Midbrain (tissue), 1 donor: ENCODE measurements at places on chromosomes 3 and 15.

DNA sequence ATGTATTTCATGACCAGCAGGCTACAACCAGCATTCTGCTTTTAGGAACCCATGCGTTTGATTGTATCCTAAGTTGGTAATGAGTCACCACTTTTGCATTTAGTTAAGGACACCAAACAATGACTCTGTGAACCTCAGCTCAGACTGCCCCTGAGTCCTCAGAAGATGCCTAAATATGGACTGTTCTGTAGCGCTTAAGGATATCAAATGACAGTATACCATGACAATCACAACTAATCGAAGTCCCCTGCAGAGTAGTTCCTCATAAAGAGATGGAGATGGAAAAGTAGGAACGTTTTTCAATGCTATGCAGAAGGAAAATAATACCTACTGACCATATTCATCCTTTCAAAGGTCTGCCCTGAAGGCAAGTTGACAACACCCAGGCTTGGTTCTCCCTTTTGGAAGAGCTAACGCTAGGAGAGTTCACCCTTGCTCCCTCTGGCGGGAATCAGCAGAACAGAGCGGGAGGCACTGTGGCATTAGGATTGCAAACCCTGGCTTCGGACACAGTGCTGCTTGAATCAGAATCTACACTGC is 508.6 kb downstream of the FHIT start:
- no peak for DNase-seq

DNA sequence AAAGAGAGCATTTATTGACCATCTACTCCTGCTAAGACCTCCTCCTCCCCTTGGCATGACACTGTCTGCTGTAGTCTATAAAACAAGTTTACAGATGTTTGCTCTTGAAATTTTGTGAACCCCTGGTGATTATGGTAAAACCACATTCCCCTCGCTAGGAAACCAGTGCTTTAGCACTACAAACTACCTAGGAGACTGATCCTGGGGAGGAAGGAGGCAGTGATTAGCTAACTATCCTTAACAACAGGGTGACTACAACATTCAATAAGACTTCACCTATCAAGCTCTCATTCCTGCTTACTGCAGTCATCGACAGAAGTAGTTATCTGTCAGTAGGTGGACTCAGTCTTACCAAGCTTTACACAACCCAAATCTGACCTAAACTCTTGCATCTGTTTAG is 371.3 kb downstream of the TUSC7 start:
- DNase-seq: no peak

- DNase-seq: no peak
Measured at GRCh38 chr3:31312400-31312799, 220.3 kb upstream of the STT3B start.

DNA sequence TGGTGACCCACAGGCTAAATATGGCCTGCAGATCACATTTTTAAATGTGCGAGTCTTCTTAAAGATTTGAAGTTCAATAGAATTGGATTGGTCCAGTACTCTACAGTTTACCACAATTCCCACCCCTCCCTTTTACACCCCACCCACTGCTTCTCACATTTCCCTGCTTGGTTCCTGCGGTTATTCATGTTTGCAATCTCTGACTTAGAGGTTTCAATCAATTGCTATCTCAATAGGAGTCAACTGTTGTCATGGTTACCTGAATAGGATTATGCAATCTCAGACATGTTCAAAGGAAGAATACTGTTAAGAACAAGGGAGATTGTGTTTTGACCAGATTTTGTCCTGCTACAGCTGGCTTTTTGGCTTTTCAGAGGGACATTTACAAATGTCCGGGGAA is 4.9 kb upstream of the C3orf49 start:
- no peak for DNase-seq

GRCh38 chr3:152048831-152049230 is 175.4 kb downstream of the SUCNR1 start:
- no peak for DNase-seq

DNA sequence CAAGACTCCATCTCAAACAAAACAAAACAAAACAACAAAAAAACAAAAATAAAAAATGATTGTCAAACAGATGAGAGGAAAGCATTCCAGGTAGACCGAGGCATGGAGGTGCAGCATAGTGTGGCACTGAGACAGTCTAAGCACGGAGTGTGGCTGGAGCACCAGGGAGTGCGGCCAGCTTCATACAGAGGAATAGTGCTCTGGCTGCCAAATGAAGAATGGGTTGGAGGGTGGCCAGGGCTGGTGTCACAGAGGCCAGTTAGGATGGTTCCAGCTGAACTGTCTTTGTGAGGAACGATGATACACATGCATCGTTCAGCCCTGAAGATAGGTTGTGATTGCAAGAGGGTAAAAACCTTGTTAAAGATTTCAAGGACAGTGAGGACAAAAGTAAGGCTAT is 28.3 kb downstream of the MITF start:
- DNase-seq: peak; percentile 85

DNA sequence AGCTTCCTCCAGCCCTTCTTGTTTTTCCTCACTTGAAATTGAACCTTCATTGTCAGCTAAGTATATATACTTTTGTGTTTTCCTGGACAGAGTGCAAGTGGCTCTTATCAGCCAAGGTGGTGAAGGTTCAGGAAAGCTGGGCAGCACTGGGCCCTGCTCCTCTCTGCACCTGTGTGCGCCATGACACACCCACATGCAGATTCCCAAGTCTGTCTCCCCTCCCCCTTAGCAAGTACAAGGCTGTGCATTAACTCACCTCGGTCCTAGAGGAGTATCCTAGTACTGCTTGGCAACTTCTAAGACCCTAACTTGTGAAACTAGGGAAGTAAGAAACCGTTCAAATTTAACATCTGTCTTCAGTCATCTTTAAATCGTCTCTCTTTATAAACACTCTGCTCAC is 85.8 kb downstream of the SLC49A4 start:
- DNase-seq: no peak

GRCh38 chr15:34650177-34650576 is 66.7 kb upstream of the GOLGA8B start:
- DNase-seq: no peak

DNA sequence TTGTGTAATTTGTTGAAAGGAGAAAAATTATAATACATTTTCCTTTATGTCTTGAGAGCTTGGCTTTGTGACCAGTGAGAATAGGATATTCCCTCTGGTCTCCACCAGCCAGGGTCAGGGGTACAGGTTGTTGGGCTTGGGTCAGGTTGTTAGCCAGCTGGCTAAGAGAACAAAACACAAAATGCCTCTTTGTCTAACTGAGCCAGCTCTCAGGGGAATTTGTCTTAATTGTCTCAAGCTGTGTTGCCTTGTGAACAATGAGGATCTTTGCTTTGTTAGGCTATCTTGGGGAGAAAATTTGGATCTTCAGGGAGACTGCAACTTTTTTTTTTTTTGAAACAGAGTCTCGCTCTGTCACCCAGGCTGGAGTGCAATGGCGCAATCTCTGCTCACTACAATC is 17.7 kb upstream of the GK5 start:
- no peak for DNase-seq
